ENCODE measurements at places on chromosomes 6 and 20.

DNA sequence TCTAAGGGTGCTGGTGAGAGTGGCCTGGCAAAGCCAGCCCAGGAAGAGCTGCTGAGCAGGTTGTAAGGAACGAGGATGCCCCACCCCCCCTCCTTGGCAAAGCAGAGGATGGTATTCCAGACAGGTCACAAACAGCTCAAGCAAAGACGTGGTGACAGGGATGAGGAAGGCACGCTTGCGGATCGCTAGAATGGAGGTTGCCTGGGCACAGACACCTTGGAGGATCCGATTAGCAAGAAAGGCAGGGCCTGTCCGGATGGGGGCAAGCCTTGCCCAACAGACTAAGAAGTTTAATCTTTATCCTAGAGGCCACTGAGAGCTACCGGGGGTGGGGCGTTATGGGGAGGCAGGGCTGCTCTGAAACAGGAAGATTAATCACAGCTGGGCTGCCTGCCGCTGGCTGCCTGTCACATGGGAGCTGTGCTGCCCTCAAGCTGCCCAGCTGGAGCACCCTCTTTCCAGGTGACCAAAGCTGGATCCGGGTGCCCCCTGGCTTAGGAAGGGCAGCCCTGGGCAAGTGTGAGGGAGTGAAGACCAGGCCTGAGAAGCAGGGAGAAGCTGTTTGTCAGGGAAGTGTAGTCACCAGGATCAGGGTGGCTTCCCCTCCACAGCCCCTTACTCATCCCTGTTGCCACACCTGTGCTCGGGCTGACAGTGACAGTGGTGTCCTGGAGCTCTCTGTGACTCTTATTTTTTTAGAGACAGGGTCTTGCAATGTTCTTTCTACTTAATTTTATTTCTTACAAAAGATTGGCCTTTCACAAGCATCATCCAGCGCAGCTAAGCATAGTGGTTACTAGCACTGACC lies 9.1 kb upstream of the MAPK13 start:
- DNase-seq, result no peak

DNA sequence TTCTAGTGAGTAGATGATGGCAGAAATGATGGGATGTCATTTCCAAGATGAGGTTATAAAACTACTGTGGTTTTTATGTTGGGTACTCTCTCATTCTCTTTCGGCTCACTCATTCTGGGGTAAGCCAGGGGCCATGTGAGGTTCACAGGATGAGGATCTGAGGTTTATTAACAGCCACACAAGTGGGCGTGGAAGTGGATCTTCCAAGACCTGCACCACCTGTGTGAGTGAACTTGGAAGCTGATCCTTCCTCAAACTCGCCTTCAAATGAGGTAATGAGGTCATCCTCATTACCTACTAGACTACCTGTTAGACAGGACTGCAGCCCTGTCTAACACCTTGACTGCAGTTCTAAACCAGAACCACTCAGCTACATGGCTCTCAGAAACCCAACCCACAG lies 45.1 kb upstream of the TAGAP start:
- no peak for DNase-seq

DNA sequence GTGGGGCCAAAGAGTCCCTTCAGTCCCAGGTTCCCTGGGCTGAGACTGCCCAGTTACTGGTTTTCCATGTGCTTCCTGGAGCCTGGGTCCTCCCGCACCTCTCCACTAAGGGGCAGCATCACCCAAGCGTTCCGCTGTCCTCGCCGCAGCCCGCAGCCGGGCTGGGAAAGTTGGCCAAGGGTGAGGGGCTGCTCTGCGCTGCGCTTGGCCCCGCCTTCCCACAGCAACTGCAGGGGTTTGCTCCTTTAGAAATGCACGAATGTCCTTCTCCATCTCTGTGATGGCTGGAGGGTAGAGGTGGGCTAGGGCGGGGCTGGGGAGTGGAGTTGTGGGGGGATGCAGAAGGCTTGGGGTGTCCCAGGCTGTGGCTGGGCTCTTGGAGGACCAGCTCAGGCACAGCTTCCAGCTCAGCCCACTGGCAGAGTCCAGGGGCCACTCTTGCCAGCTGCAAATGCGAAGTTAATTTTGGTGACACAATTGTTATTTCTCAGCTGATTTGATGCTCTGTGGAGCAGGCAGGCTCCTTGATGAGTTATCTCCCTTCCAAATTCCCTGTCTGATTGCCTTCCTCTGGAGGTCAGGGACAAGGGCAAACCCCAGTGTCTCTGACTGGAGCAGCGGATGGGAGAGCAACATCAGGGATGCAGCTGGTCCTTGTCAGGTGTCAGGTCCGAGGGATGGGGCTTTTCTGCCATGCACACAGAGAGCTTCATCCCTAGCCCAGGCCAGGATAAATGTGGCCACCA lies 63.2 kb downstream of the NOL4L start:
- peak; percentile 69 for DNase-seq

GRCh38 chr6:125802943-125803377 lies 12.2 kb downstream of the NCOA7 start:
- DNase-seq, result no peak

GRCh38 chr6:126983779-126984178 lies 134.7 kb upstream of the RSPO3 start:
- no peak for DNase-seq

DNA sequence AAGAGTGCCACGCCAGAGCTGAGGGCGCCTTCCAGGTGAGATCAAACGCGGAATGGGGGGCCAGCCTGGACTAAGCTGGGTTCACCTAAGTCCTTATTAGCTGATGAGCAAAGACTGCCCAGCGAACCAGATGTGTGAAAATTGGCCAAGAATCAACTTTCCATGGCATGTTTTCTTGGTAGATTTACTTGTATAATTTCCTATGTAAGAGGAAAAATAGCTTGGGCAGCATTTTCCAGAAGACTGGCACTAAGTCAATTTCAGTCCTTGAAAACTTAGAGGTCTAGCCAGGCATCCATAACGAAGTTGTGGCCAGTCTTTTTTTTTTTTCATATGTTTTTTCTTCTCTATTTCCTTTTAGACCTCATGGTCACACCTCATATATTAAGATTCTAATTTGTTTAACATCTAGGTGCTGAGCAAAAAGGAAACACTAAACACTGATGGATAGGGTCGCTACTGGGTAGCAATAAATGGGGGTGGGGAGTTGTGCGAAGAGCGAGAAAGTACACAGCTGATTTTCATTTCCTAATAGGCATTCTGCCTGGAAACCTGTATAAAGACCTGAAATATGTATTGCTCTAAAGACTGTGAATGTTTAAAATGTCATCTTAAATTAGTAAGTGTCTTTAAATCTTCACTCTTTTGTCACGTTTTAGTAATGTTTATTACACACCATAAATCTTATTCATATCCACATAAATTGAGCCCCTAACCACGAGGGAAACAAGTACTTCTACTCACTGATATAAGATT lies 188.8 kb downstream of the CD83 start:
- no peak for DNase-seq

- no peak for DNase-seq
These were observed 231.3 kb upstream of the MARCKS start for GRCh38 chr6:113625850-113626249.

DNA sequence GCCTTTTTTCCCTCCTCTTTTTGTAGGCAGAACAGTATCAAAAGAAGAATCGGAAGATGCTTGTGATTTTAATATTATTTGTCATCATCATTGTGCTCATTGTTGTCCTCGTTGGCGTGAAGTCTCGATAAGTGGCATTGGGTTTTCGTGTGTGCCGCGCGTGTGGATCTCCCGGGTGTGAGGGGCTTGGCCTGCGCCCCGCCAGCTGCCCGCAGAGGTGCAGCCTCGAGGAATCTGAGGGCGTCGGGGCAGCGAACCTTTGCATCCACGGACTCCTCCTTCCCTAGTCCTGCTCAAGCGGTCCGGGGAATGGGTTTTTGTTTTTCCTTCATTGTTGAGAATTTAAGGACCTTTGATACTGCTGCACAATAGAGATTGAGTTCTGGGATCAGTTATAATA lies 16.4 kb upstream of the NPEPL1 start:
- DNase-seq, result no peak

DNA sequence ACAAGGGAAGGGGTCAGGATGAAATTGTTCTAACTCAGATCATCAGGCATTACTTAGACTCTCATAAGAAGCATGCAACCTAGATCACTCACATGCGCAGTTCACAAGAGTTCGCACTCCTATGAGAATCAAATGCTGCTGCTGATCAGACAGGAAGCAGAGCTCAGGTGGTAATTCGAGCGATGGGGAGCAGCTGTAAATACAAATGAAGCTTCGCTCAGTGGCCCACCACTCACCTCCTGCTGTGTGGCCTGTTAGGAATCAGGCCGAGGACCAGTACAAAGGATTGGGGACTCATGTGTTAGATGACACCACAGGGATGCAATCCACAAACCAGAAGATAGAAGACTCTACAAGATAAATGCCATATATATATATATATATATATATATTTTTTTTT lies 31.5 kb upstream of the TOP1 start:
- DNase-seq, result no peak

DNA sequence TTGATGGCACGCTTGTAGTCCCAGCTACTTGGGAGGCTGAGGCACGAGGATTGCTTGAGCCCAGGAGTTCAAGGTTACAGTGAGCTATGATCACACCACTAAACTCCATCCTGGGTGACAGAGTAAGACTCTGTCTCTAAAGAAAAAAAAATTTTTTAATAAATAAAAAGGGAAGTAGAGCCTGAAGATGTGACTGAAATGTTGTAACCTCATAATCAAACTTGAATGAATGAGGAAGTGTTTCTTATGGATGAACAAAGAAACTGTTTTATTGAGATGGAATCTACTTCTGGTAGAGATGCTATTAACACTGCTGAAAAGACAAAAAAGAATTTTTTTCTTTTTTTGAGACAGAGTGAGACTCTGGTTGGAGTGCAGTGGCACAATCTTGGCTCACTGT lies 6.7 kb downstream of the MAK start:
- DNase-seq, result no peak

GRCh38 chr6:168117942-168118341 lies 38.9 kb upstream of the FRMD1 start:
- no peak for DNase-seq

DNA sequence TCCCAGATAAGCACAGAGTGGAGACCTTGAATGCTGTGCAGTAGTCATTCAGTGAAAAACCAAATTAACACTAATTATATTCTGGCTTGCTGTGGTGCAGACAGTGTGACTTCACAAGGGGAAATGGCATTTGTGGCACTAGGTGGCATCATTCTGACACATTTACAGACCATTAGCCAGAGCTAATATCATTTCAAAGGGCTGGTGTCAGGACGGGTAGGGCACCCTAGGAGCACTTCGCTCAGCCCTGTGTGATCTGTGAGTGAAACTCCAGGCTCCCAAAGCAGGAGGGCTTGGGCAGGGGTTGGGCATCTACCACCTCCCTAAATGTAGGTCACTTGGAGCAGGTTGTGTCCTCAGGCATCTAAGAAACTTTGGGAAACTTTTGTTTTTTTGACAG lies 555.8 kb downstream of the PKHD1 start:
- DNase-seq, result no peak

All from GM19239 (cell line).